ENCODE measurements at places on chromosomes 1 and 21.

GRCh38 chr1:63074321-63074720 is 248.0 kb upstream of the FOXD3 start:
- no peak for DNase-seq

DNA sequence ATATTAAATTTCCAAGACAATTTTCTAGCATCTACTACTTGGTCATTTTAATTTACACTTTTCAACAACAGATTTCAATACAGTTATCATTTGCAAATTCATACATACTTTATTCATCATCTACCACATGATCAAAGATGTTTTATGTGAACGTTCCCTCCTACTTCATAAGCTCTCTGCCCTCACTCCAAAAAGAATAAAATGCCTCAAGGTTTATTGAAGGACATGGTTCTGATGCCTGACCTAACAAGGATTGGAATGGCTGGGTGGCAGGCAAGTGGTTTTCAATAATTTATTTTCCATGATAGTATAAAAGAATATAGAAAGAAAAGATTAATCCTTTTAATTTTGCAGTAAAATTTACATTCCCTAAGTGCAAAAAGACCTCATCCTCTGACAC is 5.4 kb downstream of the CDKN2C start:
- no peak for DNase-seq

DNA sequence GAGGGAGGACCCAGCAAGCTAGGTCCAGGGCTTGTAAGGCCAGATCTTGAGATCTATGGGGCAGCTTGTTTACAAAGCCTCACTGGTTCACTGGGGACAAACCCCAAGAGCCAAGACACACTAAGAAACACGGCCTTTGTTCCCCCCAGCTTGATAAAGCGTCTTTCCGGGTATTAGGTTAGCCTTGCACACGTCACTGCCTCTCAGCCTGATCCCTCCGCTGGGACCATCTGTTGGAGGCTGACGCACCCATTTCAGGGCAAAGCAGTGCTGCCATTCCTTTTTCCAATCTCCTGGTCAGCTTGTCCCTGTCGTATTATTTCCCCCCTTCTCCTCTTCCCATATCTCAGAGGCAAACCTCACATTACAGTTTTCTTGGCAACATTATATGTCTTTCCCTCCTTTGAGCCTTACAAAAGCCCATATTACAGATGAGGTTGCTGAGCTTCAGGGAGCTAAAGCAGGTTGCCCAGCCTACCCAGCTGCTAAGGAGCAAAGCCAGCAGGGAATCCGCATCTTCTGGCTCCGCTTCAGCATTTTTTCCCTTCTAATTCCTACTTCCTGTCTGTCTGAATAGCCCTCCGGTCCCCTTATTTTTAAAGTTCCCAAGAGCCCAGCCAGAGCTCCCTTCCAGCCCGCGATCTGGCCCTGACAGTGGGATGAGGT is 4.1 kb downstream of the HEYL start:
- DNase-seq, result no peak

- DNase-seq, result no peak
These were observed 677 bp downstream of the PRKAA2 start for GRCh38 chr1:56645677-56646305.

- DNase-seq, result no peak
These were observed at the start of gene SERINC2 for GRCh38 chr1:31412732-31413404. Gene SERINC2, plus strand, starts transcription at chr1:31413213. Its CDS starts 53 bp downstream, at chr1:31413266.

- DNase-seq, result no peak
These were observed 29.1 kb upstream of the CNN3 start for GRCh38 chr1:94955767-94956632.

GRCh38 chr1:3598522-3599285 is 12.6 kb downstream of the MEGF6 start:
- DNase-seq, result no peak

GRCh38 chr21:25809013-25809412 is 74.2 kb downstream of the GABPA start:
- DNase-seq, result no peak

- no peak for DNase-seq
These were observed 21.1 kb downstream of the SYNC start for GRCh38 chr1:32681509-32681908.

GRCh38 chr1:225209153-225209552 is 218.7 kb downstream of the LBR start:
- DNase-seq, result no peak

DNA sequence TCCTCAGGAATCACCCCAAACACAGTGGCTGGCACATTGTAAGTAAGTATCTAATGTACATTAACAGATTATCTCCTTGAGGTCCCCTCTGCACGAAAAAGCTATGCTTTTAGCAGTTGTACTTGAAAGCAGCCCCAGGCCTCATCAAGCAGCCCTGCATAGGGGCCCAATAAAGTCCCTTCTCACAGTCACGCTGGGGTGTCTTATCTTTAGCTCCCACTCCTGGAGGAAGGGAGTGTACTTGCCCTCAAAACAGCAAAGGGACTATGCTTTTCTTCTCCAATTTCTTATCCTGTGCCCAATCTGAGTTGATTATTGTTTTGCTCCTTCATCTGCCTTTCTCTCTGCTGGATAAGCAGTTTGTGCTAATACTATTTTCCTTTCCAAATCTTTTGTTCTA is 168.8 kb upstream of the PLXNA2 start:
- no peak for DNase-seq

GRCh38 chr21:32276671-32277070 is 2.2 kb downstream of the MIS18A start:
- no peak for DNase-seq

DNA sequence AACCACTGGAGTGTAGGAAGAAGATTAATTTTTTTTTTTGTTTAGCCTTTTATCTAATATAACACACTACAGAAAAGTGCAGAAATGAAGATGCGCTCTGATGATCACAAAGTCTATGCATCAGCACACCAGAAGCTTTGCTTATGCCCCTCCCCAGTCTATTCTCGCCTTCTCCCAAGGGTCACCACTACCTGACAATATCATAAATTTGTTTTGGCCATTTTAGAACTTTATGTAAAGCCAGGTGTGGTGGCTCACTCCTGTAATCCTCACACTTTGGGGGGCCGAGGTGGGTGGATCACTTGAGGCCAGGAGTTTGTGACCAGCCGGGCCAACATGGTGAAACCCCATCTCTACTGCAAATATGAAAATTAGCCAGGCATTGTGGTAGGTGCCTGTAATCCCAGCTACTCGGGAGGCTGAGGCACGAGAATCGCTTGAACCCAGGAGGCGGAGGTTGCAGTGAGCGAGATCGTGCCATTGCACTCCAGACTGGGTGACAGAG is 231.3 kb downstream of the FOXD2 start:
- no peak for DNase-seq

- no peak for DNase-seq
These were observed 17.3 kb upstream of the TMEM183A start for GRCh38 chr1:202989879-202990278.
